ENCODE measurements at places on chromosomes 1 and 21.
A peak's percentile ranks its signal among the peaks of the same experiment; 100 is the strongest.

- DNase-seq: no peak
These were observed 13.0 kb upstream of the SAMSN1 start for GRCh38 chr21:14559102-14559501.

- DNase-seq: no peak
These were observed 16.7 kb downstream of the MEAF6 start for GRCh38 chr1:37497832-37498231.

GRCh38 chr1:69737527-69738185, 169.9 kb downstream of the LRRC7 start:
- DNase-seq: peak; percentile 38

GRCh38 chr1:220928725-220929300, 49.6 kb downstream of the HLX start:
- DNase-seq: no peak

DNA sequence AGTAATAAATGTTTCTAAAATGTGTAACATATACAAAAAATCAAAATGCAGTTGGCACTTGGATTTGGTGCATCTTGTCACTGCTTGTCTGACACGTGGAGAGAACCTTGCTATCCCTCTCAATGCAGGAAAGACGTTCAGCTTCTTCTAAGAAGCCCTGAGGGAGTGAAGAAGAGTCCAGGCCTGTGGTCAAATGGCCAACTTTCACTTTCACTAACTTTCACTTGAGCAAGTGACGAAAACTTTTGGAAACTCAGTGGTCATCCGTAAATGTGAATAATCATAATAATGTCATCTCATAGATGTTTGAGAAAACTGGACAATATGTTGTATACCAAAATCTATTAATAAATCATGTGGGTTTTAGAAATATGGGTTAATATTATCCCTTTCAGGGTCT, 61.9 kb downstream of the ERG start:
- DNase-seq: no peak

- DNase-seq: no peak
These were observed 127.6 kb upstream of the VAMP3 start for GRCh38 chr1:7643530-7643929.

DNA sequence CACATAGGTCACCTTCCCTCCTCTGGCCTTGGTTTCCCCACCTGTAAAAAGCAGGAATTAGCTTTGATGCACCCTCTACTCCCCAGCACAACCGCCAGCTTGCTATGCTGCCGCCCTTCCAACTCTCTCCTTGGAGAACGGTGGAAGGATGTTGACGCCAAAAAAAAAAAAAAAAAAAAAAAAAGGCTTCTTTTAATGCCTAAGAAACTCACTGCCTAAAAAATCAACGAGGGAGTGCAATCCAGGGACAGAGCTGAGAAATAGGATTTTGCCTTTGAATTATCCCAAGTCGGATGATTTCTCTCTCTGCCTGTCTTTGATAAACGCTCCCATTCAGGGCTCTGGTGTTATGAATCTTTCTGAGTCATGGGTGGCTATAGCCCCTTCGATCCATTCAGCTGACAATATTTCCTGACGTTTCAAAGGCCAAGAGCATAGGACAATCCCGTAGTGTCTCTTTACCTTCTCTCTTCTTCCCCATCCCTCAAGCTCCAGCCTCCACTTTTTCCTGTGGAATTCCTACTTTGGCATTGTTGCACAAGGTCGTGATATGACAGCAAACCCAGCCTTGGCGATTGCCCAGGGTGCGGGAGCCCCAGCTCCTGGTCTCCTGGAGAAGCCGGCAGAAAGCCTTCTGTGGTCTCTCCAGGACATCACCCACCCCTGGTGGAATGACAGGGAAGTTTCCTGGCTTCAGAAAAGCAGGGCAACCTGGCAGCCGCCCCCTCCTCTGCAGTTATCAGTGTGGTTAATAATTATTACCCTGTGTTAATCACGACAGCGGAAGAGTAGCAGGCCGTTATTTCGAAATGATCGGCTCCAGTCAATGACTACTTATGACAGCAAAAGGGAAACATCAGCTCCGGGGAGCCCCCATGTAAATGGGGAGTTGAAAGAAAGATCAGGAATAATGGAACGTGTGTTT, 8.0 kb upstream of the PLXNA2 start:
- DNase-seq: no peak

DNA sequence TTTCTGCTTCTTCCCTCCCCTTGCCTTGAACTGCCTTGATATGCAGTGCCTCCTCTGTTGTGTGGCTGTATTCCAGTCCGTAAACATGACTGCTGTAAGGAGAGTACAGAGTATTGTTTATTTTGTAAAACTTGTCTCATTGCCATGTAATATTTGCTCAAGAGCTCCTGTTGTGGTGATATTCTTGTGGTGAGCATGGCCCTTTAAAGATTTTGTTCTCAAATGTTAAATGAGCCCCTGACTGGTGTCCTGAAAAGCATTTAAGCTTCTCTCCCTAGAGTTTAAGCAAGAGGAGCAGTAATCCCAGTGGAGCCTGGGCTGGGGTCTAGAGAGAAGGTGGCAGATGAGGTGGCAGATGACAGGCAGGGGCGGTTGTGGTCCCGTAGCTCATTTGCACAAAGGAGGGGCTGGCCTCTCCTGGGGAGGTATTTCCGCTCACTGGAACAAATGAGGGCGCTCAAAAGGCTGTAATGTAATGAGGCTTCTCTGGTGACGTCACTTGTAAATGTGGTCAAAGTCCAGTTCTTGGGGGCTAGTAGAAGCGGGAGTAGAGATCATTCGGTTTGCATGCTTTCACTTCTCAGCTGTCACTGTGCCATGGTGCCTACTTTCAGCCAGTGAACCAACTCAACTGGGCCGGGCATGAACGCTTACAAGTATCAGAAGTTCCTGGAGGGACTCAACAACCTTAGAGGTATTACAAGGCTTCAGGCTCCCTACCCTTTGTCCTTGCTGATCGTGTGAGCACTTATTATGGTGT, 46.0 kb upstream of the MACF1 start:
- DNase-seq: no peak

- DNase-seq: no peak
These were observed 599.4 kb downstream of the LTN1 start for GRCh38 chr21:28393279-28393678.

DNA sequence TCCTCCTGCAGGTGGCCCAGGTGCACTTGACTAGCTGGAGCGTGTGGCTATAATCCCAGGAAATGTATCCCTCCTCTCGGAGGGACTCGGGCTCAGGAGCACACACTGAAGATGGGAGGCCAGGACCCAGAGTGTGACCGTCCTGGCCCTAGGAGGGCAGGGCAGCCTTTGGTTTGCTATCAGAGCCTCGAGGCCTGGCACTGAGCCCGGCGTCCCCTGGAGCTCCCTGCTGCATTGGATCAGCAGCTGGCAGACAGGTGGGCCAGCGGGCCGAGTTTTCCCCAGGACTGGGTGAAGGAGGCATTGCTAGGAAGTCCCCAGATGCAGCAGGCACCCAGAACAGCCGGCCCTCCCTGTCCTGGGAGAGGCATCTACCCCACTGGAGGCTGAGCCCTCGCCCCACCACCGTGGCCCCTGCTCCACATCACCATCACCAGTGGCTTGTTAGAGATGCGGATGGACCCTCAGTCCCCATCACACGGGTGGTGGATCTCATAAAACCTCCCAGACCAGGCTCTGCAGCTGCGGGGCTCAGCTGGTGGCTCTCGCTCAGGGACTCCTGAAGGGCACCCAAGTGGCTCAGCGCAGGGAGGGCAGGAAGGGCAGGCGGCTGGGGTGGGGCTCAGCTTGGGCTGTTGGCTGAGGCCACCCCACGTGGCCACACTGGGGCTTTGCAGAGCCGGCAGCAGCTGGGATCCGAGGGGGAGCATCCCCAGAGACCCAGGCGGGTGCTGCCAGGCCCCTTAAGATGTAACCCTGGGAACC, 32.7 kb upstream of the POFUT2 start:
- DNase-seq: no peak

GRCh38 chr1:206886831-206887230, 10.4 kb upstream of the IL24 start:
- no peak for DNase-seq

- DNase-seq: no peak
These were observed 40.5 kb upstream of the HMGB4 start for GRCh38 chr1:33823401-33823800.

DNA sequence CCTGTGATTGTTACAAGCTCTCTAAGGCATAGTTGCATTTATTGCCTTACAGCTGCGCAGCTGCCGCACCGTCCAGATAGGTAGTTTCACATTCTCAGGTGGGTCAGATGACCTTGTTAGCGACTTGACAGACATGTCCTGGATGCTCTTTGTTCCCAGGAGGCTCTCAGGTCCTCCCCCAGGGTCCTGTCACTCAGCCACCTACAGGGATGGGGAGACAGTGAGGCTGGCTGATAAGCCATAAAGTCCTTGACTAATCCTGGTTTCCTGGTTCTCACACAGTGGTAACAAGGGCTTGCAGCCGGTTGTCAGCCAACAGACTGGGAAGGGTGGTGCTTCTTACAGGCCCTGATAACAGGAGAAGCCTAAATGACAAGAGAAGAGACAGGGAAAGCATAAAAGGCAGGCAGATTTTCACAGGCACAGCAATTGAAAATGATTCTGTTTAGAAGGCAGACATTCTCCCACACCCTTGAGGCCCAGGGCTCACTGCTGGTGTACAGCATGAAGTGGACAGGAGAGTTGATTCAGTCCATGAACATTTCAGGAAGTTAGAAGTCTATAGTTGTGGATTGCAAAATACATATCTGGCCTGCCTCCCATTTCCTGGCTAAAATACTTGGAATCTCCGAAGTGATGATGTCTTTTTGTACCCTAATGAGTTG, 2.9 kb downstream of the ARF1 start:
- no peak for DNase-seq

GRCh38 chr1:22868331-22868730, 104.3 kb downstream of the LACTBL1 start:
- no peak for DNase-seq

- DNase-seq: no peak
These were observed 11.8 kb upstream of the USP1 start for GRCh38 chr1:62425041-62425440.

DNA sequence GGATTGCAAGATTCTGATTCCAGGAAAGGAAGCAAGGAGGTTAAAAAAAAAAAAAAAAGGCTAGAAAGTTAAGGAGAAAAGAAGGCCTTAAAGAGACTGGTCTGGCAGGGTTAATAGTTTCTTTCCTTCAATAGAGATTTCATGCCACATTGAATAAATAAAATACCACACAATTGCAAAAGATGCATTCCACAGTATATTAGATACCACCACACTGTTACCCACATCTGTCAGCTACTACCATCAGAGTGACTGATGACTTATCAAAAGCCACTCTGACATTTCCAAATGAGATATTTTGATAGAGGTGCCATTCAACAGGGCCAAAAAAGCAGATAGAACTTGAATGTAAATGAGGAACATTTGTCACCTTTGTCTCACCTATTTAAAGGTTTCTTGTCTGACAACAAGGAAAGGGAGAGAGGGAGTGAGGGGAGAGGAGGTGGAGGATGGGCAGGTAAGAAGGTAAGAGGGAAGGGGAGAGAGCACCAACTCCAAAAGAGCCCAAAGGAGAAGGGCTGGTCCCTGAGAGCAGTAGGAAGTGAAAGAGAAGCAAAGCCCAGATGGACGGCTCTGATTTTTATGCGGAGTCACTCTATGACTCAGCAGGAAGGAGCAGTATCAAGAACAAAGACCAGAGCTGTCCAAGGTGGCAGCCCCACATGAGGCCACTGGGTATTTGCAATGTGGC, 38.3 kb downstream of the LRRN2 start:
- peak; percentile 53 for DNase-seq

DNA sequence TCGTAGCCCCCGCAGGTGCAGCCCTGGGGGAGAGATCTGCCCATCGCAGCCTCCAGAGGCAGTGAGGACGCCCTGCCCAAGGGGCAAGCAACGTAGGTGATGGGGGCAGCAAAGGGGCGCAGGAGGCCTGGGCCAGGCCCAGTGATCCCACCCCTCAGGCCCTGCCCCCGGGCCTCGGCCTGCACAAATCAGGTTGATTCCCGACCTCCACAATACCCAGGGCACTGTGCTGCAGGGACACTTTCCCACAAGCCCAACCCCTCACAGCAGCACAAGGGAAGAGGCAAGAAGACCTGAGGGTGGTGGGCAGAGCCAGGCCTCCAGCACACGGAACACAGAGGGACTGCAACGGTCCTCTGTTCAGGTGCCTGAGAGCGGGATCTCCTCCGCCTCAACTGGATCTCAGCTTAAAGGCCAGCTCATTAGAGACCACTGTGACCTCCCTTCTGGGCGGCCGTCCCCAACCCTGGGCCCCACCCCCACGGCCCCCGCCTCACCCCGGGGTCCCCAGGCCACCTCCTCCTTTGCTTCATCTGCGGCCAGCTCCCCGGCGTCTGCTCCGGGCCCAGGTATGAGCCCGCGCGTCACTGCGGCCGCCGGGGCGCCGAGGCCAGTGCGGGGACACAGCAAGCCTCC, 812 bp upstream of the ARF1 start:
- peak; percentile 49 for DNase-seq

- DNase-seq: no peak
These were observed 11.3 kb downstream of the RAB29 start for GRCh38 chr1:205763980-205764379.

- DNase-seq: no peak
These were observed 4.9 kb downstream of the KLHL21 start for GRCh38 chr1:6597777-6598131.

GRCh38 chr1:160366731-160367515, at the start of gene NHLH1:
NHLH1 (plus strand) TSS chr1:160367071; CDS start chr1:160370732, 3,661 bp downstream.
- no peak for DNase-seq

GRCh38 chr1:42753070-42753469, 13.0 kb upstream of the CLDN19 start:
- no peak for DNase-seq

- DNase-seq: no peak
These were observed 383.8 kb upstream of the VAMP3 start for GRCh38 chr1:7387053-7387927.

All from DND-41 (cell line).